GM18507 (cell line): ENCODE measurements at places on chromosomes 1 and 21.

DNA sequence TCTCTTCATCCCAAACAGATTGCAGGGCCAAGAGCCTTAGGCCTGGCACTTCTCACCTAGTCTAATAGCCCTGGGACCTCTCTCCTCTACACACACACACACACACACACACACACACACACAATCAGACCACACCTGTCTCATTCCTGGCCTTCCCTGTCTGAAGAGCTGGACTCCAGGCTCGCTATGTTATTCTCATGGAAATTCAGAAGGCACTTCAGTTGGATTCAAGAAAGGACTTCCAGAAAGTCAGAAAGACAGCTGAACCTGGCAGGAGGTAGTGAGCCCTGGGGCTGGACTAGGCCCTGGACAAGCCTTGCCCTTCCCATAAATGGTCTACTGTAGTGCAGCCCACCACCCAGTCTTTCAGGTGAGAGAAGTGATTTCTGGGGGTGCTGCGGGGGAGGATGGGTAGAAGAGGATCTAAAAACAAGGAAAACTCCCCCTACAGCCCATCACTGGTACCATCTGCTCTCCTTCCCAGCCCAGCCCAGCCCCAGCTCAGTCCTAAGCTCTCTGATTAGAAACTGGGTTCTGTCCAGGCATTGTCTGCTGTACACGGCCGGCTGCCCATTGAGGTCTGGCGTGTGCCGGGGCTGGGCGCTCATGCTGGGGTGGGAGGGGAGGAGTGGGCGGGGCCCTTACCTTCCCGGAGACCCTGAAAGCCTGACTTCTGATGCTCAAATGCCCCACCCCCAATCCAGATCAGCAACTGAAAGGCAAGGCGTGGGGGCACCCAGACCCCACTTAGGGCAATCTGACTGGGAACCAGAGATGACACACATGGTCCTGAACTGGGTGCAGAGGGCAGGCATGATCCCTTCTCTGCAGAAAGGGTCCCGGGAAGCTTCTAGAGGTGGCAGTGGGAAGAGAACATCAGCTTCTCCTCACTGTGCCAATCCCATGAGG, 2.5 kb downstream of the KIF21B start:
- DNase-seq: no peak

GRCh38 chr1:201077736-201078135, 34.5 kb downstream of the CACNA1S start:
- no peak for DNase-seq

GRCh38 chr1:113545626-113546025, 155.3 kb downstream of the MAGI3 start:
- no peak for DNase-seq

- no peak for DNase-seq
Measured at GRCh38 chr1:157584503-157584902, 13.4 kb downstream of the FCRL4 start.

- no peak for DNase-seq
Measured at GRCh38 chr1:97849345-97850340, 71.2 kb downstream of the DPYD start.

- DNase-seq: no peak
Measured at GRCh38 chr1:29584362-29584761, 348.0 kb downstream of the PTPRU start.

DNA sequence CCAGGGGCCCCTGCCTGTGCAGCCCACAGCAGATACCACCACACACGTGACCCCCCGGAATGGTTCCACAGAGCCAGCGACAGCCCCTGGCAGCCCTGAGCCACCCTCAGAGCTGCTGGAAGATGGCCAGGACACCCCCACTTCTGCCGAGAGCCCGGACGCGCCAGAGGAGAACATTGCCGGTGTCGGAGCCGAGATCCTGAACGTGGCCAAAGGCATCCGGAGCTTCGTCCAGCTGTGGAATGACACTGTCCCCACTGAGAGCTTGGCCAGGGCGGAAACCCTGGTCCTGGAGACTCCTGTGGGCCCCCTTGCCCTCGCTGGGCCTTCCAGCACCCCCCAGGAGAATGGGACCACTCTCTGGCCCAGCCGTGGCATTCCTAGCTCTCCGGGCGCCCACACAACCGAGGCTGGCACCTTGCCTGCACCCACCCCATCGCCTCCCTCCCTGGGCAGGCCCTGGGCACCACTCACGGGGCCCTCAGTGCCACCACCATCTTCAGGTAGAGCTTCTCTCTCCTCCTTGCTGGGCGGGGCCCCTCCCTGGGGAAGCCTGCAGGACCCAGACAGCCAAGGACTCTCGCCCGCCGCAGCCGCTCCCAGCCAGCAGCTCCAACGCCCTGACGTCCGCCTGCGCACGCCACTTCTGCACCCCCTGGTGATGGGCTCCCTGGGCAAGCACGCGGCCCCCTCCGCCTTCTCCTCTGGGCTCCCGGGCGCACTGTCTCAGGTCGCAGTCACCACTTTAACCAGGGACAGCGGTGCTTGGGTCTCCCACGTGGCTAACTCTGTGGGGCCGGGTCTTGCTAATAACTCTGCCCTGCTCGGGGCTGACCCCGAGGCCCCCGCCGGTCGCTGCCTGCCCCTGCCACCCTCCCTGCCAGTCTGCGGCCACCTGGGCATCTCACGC, 51.0 kb downstream of the COL18A1 start:
- no peak for DNase-seq

DNA sequence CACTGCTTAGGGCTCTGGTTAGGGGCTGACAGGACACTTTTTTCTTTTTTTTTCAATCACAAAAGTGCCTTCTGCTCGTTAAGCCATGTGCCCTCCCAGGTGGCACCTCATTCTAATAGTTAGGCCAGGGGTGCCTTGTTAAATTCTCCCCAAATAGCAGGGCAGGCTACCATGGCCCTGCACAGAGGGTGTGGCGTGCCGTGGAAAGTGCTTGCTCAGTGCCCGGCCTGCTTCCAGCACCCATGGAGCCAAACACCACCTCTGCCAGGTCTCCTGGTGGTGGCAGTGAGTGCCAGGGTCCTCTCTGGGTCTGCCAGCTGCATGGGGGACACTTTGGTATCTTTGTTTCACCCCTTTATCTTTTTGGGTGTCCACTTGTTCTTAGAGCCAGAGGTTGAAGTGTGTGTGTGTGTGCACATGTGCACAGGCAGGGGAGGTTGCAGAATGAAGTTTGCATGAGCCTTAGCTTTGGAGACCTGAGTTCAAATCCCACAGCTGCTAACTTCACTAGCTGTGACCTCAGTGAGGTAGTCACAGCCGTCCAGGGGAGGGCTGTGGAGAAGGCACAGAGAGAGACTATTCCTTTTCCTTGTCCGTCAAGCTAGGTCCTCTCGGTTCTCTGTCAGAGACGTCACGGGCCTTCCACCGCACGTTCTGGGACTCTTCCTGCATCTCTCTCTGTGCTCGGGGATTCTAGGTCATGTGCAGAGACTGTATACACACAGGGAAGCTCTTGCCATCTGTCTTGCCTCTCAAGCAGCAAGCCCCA, 39.9 kb upstream of the CSF3R start:
- DNase-seq: no peak

DNA sequence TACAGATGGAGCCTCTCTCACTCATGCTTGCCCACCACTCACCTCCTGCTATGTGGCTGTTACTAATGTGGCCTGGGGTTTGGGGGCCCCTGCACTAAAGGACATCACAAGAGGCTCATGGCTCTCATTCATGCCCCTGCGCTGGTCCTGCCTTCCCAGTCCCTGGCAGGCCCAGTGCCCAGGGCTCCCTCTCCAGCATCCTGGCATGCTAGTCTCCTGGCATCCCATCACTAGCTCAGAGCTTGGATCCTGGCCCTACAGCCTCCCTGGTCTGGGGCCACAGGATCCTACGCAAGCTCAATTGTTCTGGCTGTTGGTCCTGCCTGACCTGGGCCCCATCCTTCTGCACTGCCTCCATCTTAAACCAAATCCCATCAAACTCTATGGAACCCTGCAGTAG, 685.4 kb downstream of the PTPRU start:
- no peak for DNase-seq

- DNase-seq: no peak
Measured at GRCh38 chr1:29550119-29550841, 314.0 kb downstream of the PTPRU start.

DNA sequence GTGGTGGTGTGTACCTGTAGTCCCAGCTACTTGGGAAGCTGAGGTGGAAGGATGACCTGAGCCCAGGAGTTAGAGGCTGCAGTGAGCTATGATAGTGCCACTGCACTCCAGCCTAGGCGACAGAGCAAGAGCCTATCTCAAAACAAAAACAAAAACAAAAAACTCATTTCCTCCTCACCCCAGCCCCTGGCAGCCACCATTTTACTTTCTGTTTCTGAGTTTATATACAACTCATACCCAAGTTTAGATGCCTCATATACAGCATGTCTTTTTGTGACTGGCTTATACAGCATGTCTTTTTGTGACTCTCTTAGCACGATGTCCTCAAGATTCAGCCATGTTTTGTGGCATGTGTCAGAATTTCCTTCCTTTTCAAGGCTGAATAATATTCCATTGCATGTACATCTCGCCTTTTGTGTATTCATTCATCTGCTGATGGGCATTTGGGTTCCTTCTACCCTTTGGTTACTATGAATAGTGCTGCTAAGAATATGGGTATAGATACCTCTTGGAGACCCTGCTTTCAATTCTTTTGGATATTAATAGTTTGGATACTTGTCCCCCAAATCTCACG, 14.7 kb downstream of the COA7 start:
- no peak for DNase-seq

GRCh38 chr1:209561532-209561931, 22.0 kb upstream of the CAMK1G start:
- no peak for DNase-seq

- DNase-seq: no peak
Measured at GRCh38 chr1:36402504-36402890, 4.8 kb upstream of the LSM10 start.

- no peak for DNase-seq
Measured at GRCh38 chr1:101833312-101833711, 163.4 kb downstream of the OLFM3 start.

DNA sequence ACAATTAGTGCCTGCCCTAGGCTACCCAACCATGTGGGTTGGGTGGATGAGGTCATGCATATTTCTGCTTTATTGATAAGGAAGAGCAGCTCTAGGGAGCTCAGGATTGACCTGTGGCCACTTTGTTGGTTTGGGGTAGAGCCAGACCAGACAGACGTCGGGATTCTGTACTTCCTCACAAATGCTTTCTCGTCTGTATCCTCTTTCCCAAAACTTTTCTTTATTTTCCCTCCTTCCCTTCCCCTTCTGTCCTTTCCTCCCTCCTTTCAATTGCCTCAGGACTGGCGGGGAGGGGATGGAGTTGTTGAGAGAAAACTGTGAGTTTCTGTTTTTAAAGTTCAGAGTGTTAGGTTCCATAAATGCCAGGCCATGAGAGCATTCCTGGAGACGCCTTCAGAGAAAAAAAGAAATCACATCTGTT, 68.0 kb downstream of the UCK2 start:
- DNase-seq: no peak

DNA sequence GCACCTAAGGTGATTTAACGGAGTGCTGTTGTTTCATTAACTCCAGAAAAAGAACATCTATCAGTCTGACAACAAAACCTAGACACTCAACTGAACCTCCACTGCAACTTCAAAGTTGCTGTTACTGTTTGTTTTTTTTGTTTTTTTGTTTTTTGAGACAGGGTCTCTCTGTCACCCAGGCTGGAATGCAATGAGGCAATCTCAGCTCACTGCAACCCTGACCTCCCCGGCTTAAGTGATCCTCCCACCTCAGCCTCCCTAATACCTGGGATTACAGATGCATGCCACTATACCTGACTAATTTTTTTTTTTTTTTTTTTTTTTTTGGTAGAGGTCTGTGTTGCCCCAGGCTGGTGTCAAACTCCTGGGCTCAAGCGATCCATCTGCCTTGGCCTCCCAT, 66.7 kb upstream of the SDC3 start:
- no peak for DNase-seq

DNA sequence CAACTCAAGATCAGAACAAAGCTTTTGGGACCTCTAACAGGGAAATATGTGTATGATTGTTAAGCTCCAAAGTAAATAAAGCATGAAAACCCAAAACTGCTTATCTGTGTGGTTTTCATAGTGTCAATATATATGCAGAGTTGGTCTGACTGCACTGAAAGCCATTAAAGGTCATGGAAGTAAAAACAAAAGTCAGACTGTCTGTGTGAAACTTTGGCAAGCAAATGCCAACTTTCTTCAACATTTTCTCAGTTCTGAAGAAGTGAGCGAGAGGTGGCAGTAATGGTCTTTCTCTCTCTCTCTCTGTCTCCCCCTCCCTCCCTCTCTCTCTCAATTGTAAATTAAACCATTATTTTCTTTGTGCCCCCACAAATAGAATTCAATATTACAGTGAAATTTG, 100.1 kb upstream of the S1PR1 start:
- DNase-seq: no peak

DNA sequence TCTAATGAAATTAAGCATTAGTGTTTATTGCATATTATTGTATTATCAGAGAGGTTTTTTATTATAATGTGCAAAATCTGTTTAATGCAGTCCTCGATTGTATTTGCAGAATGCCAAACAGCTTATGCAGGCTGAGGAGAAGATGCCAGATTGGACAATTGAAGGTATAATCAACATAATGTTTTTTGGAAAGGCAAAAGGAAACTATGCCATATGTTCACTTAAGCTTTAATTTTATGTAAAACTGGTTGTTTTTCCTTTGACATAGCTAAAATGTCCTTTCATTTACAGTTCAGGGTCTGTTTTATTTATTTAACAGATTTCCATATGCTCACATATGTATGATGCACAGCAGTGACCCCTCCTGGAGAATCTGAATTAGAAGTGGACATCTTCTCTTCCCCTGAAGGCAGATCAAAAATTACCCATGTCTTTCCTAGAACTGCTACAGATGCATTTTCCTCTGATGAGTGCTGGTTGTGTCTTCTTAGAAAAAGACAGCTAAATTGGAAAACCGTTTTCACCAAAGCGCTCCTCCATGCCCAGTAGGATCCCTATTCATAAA, 143.5 kb upstream of the USH2A start:
- DNase-seq: no peak

- DNase-seq: no peak
Measured at GRCh38 chr1:214461305-214461704, 90.1 kb downstream of the PTPN14 start.

- DNase-seq: no peak
Measured at GRCh38 chr1:208837242-208837641, 593.1 kb upstream of the PLXNA2 start.

- no peak for DNase-seq
Measured at GRCh38 chr1:212587888-212588510, 20.6 kb upstream of the ATF3 start.

- DNase-seq: no peak
Measured at GRCh38 chr21:46124926-46125845, 27.3 kb downstream of the COL6A2 start.

- DNase-seq: no peak
Measured at GRCh38 chr1:7177438-7178146, 392.3 kb downstream of the CAMTA1 start.

- DNase-seq: no peak
Measured at GRCh38 chr1:184691719-184692324, 62.8 kb downstream of the EDEM3 start.

DNA sequence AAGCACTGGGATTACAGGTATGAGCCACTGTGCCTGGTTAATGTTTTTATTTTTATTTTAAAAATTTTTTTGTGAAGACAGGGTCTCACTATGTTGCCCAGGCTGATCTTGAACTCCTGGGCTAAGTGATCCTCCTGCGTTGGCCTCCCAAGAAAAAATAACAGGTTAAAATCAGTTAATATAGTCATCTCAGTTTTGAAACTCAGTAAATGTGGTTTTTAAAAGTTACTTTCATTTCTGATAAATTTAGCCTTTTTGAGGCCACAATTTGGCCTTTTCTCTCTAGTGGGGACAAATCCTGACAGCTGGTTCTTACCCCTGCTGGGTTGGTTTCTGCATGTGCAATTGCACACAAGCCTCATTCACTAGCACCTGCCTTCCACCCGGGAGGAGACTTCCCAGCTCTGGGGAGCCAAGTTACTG, 13.3 kb downstream of the PMF1 start:
- peak; percentile 52 for DNase-seq
